ENCODE measurements at places on chromosomes 1 and 21.

- DNase-seq = no peak
Observed at GRCh38 chr1:99565606-99566289, 80.2 kb upstream of the PALMD start.

DNA sequence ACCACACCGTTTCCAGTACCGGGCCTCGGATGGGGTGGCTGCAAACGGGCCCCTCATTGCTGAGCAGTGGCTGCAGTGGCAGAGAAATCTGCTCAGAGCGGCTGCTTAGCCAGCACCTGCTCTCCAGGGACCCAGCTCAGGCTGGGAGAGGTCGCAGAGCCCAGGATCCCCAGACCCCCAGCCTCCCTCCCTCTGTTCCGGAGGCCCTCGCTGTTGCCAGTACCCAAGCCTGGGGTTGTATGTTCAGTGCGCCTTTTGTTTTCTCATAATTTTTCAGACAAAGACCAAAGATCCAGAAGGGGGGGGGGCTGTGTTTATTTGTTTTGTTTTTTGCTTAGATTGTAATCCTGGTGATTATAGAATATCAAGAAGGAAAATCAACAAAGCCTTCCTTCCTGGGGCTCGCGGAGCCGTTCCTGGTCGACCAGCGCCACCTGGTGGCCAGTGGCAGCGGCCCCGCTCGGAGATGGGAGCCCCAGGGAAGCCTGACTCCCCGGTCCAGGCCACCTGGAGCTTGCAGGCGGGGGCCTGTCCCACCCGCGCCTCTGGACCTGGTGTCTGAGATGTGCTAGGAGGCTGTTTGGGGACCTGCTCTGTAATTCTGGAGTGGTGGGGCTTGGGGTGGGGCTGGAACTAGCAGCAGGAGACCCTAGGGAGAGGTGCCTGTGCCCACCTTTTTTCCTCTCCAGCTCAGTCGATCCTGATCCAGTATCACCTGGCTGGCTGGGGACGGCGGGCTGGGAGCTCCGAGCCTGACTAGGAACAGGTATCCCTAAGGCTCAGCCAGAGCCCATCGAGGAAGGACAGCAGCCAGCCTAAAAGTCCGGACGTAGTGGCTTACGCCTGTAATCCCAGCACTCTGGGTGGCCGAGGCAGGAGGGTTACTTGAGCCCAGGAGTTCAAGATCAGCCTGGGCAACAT is 123.9 kb upstream of the VAMP3 start:
- peak; percentile 66 for DNase-seq

DNA sequence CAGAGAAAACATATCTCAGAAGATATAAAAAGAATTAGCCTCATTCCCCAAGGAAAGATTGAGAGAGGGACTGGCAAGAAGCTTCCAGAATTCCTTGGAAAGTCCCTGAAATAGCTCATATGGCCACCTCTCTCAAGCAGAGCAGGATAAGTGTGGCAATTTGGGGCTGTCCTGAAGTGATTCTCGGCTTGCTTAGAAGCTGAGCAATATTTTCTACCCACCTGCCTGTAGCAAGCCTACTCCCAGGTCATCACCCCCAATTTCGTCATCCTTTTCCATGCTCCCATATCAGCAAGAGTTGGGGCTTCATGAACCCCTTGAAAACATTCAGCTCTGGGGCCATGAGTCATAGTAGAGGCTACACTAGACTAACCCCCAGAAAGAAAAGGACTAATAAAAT is 131.5 kb downstream of the PLPP3 start:
- no peak for DNase-seq

DNA sequence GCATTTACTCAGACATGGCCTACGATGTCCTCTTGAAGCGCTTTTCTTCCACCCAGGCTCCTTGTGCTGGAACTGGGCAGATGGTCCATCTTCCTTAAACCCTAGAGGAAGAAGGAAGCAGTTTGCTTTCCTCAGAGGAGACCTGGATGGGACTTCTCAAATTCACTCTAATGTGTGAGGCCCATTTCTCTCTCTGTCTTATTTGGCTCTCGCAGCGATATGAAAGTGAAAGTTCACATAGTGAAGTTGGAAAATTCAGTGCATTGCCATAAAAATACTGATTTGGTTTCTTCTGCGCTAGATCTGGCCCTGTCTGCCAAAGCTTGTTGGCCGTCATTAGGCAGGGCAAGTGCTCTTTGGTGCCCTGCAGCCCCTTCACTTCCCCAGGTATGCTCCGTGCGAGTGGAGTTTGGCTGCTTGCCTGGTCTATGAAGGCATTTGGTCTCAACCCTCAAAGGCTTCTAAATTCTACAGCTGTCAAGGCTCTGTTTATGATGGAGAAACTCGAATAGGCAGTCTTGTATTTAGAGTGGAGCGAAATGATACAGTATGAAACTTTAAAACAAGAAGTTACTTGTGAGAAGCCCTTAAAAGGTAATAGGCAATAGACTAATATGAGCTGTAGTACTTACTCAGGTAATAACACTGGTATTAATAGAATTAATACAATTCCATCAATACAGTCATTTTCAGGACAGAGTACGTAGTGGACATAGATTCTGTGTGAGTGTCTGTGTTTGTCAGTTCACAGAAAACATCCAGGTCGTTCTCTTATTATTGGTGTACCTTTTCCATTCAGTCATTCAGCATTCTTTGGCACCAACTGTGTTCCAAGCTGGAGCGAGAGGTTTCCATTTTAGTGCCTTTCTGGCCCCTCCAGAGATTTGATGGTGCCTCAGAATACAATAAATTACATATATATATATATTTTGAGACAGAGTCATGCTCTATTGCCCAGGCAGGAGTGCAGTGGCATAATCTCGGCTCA is 20.5 kb downstream of the SZRD1 start:
- no peak for DNase-seq

GRCh38 chr1:187034501-187034900 is 205.8 kb downstream of the PLA2G4A start:
- DNase-seq = no peak

DNA sequence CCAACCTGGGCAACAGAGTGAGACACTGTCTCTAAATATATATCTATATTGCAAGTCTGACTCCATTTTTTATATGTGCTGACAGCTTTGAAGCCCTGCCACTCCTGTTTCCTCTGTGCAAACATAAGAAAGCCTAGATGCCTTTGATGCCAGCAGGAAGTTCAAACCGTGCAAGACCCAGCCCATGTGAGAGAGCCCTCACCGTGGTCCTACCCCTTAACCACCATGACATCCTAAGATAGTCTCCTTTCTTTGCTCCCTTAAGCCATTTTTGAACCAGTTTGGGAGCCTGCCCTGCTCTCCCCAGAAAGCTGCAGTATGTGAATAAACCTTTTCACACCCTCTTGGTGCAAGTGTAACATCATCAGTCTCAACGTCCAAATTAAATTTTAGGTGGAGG is 3.7 kb upstream of the DIPK1A start:
- no peak for DNase-seq

GRCh38 chr1:20281801-20282200 is 8.9 kb upstream of the VWA5B1 start:
- no peak for DNase-seq

- DNase-seq = no peak
Observed at GRCh38 chr1:2824999-2825398, 23.5 kb upstream of the TTC34 start.

DNA sequence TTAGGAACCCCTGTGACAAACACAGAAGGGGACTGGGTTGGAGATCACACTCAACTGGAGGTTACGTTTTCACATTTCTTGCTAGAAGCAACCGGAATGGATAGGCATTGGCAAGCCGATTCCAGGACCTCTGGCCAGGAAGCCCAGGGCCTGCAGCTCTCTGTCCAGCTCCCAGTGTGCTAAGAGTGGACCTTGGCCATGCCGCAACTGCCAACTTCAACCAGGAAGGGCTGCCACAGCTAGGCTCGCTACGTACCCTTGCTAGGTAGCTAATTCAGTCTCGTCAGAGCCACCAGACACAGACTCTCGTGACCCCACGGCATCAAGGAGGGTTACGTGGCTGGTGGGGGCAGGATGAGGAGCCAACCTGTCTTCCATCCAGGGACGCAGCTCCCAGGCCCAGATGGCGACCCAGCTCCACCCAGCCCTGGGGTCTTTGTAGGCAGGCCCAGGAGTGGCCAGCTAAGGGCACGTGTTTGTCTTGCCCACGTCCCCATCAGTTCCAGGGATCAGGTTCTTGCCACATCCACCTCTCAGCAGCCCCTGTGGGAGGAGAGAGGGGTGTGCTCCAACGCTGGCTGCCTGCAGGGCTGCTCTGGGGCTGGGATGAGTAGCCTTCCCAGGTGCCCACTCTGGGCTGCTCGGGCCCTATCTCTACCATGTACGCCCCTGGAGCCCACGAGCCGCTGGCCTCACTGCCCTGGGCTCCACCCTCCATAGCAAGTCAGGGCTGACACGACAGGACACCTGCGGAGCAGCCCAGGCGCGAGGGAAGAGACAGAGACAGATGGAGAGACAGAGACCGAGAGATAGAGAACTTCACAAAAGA is 39.2 kb downstream of the UBE2G2 start:
- DNase-seq = no peak

DNA sequence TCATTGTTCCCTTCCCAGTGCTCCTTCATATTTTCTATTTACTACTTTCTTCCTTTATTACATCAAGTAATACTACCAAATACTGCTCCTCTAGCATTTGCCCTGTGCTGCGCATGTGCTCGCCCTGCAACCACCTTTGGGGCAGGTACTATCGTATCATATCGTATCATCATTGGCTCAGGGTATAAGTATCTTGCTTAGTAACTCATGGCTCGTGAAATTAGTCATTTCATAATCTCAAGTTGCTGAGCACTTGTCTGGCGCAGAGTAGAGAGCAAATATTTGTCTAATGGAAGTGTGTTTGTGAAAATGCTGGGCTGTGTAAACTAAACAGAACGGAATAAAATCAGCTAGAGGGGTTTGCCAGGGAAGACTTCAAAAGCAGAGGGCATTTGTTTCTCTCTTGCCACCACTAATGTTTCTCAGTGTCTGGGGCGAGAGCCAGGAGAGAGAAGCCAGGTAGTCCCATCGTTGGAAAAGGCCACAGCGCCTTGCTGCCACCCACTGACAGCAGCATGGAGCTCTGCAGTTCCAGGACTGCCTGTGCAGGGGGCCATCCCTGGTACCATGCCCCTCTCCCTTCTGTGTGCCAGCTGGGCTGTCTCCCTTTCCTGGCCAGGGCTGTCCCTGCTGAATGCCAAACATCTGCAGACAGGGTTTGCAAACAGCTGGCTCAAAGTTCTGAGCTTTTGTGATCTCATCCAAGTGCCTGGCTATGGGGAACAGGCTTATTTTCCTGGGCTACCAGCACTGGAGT is 20.0 kb upstream of the CPT2 start:
- DNase-seq = no peak

DNA sequence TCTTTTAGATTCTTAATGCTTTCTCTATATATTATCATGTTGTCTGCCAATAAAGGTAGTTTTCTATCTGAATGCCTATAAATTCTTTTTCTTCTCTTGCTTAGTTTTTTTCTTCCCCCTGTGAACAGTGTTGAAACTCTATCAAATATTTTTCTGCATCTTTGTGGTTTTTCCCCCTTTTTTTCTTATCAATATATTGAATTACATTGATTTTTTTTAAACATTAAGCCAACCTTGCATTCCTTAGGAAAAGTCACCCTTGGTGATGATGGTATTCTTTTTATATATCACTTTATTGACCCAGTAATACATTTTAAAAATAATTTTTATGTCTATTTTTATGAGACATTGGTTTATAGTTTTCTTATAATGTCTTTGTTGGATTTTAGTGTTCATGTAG is 131.7 kb downstream of the RABGAP1L start:
- DNase-seq = no peak

DNA sequence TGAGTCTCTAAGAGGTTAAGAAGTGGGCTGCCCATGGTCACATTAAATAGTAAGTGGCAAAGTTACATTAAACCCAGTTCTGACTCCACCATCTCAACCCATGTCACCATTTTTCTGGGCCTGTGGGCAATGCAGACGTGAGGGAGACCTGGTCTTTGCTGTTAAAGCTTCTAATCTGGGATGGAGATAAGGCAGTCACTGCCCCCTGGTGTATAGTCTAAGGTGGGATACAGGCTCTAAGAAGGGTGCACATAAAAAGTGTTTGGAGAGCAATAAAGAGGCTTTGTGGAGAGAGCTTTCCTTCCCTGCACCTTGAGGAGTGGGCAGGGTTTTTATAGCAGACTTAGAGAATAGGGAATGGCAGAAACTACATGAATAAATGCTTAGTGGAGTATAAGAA is 141.3 kb downstream of the ROR1 start:
- no peak for DNase-seq

GRCh38 chr1:167135281-167135840 is 41.5 kb downstream of the STYXL2 start:
- DNase-seq = no peak

GRCh38 chr1:205962821-205963221 is 19.6 kb upstream of the SLC26A9 start:
- no peak for DNase-seq

GRCh38 chr1:59401581-59401980 is 104.7 kb downstream of the FGGY start:
- no peak for DNase-seq

GRCh38 chr1:178916448-178917174 is 45.7 kb upstream of the ANGPTL1 start:
- no peak for DNase-seq

- DNase-seq = no peak
Observed at GRCh38 chr1:216732121-216732520, 8.9 kb upstream of the ESRRG start.

DNA sequence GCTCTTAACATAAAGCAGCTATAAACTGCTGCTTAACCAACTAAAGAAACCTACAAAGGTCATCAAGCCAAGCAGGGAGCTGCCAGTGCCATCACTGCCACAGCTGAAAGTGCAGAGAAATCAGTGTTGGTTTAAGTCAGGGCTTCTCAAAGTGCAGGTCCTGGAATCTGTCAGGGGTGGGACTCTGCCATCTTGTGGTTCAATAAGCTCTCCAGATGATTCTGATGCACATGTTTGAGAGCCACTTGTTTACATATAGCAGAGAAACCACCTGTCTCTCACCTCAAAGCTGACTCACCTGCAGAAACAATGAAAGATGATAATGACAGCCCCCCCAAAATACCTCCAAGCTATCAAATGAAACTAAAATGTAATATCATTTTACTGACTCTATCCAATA is 49.3 kb downstream of the SH3GLB1 start:
- DNase-seq = no peak

DNA sequence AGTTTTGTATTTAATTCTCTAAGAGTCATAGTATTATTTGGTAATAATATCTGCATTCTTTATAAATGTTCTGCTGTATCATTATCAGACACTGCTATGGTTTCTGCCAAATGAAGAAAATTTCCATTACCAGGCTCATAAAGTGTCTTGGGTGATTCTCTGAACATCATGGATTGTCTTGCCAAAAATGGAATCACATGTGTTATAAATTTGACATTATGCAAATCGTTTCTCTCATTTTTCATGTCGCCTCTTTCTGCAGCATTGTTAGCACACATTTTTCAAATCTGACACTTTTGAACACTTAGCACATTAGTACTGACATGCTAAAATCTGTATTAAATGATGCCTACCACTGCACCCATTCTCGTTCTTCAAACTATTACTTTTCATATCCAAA is 74.2 kb upstream of the NEK7 start:
- DNase-seq = no peak

GRCh38 chr1:234214129-234214910 is 158.9 kb upstream of the COA6 start:
- DNase-seq = no peak

Measured in stimulated activated CD8-positive, alpha-beta memory T cell treated with anti-CD3 and anti-CD28 coated beads, Interleukin-15, amount 100 ng/mL, for 24 hours (primary cell).